GM06990 (cell line): ENCODE measurements at places on chromosomes 3 and 15.

DNA sequence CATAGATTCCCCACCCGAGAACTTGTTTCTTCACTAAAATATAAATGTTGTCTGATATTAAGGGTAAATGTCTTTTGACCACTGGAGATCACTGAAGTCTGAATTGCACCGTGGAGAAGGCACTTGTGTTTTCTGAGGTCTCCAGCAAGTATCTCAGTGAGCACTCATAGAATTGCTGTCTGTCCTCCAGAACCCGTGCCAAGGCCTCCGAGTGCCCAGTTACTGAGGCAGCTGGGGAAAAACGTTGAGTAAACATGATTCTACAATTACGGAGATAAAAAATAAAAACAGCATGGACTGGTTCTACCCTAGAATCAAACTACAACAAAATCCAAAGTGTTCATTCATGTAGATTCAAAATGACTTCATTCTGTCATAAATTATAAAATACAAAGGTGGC is 60.0 kb downstream of the MLH1 start:
- DNase-seq, result no peak

GRCh38 chr3:129004639-129005295 is 3.7 kb downstream of the EFCC1 start:
- DNase-seq, result no peak

DNA sequence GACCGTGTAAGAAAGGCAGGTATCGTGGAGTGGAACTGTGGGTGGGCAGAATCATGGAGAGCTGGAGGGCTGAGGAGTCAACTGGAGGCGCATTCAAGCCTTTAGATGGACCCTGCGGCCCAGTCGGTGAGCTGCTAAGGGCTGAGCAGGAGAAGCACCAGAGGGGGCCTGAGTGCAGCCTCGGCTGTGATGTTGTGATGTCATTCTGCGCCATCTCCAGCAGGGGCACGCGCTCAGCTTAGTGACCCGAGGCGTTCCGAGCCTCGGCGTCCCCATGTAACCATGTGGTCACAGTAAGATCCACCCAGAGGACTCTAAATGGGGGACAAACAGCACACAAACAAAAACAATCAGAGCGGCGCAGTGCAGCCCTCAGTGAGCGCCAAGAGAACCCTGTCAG is 76.8 kb downstream of the VGLL4 start:
- no peak for DNase-seq

GRCh38 chr3:159852821-159853505 is 135.7 kb upstream of the IL12A start:
- no peak for DNase-seq

GRCh38 chr3:111871809-111872623 is 13.0 kb downstream of the PHLDB2 start:
- no peak for DNase-seq

DNA sequence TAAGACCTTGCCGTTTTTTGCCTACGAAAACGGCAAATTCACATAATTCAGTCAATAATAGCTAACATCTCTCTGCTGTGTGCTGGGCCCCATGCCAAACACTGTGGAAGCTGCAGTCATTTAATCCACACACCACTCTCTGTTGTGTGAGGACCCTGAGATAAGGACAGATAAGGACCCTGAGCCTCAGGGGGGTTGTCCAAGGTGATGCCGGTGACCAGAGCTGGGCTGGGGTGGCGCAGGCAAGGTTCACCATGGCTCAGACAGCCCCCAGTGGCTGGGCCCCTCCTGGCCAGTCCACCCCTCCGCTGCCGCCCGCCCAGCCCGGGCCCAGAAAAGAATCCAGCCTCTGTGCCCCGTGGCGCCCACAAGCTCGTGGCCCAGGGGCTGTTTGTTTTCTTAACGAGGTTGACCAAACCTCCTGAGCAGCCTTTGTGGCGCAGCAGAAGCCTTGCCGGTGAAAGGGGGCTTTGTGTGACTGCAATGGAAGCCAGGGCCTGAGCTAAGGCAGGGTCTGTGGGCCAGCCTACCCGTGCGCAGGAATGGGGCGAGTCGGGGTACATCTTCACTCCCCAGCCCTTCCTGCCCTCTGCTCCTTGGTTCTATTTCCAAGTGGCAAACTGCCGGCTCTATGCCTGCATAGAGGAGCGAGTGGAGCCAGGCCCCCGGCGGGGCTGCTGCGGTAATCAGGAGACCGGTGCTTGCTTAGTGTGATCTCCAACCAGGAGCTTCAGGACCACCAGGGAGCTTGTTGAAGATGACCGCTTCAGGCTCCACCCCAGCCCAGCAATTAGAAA is 4.4 kb upstream of the SNX22 start:
- no peak for DNase-seq

DNA sequence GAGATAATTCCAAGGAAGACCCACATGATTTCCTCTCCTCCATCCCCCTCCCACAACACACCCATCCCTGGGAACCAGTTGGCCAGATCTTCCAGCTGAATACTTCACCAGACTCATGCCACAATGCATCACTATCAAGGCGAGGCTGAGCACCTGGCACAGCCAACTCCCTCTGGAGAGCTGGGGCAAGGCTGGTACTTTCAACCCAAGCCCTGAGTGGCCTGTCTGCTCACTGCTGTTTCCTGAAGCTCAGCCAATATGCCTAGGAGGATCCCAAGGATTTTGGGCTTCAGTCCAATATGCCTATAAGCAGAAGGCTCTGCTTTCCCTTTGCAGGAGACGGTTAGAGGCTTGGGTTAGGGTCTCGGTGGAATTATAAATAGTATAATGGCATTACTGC is 90.9 kb upstream of the NEO1 start:
- DNase-seq, result no peak

DNA sequence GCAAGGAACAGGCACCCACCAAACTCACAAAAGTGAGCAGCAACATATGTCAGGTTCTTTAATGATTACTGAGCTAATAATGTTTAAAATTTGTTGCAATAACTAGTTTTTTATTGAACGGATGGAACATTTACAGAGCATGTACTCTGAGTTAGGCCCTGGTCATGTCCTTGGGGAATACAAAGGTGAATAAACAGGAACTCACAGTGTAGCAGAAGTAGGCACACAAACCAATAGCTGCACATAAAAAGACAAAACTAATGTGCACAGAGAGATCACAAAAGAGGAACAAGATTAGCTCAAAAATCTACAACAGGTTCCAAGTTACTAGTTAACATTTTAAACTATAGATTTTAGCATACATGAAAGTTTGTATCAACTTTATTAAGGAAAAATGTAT is 505.3 kb upstream of the PPP2R3A start:
- DNase-seq, result no peak

DNA sequence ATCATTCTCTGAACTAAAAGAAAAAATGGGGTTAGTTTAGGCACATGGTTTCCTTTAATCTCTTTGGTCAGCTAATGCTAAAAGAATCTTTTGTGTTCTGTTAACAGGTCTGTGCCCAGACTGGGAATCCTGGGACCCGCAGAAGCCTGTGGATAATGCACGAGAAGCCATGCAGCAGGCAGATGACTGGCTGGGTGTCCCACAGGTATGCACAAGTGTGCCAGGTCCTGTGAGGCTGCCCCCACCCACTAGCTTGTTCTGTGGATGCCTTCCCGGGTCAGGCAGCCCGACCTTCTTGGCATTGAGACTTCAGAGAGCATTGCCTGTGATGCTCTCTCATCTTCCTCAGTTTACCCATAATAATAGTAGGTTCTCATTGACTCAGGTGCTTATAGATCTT is 70.4 kb downstream of the FLNB start:
- DNase-seq, result no peak

DNA sequence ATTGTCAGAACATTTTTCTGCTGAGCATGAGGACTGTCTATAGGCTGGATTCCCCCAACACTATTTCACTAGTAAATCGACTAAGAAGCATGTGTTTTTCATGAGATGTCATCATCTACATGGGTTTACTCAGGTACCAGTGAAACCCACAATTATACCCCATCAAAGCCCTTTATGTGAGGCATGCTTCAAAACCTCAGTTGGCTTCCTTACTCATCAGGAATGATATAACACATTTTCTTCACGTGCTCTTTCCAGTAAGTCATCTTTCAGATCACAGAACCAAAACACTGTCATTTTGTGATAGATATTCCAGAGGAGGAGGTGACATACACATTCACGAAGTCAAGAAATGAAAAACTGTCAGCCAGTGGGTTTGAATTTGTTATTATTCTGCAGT is 116.5 kb downstream of the ANO10 start:
- DNase-seq, result no peak

GRCh38 chr3:85576697-85577200 is 618.0 kb downstream of the CADM2 start:
- no peak for DNase-seq

GRCh38 chr3:168102735-168103410 is 7.1 kb upstream of the GOLIM4 start:
- DNase-seq, result no peak

DNA sequence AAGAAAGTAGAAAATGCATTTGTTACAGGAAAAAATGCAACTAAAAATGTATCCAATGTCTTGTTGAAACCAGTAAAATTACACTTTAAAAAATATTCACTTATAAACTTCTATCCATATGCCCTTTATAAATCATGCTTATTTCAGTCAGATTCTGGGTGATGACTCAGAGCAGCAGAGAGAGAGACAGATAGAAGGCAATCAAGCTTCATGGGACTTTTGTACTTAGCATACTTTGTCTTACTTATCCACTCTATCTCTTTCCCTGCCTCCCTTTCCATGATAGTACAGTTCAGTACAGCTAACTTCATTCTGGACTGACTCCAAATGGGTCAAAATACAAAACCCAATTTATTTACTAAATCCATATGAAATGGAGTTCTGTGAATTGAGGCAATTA is 1438.2 kb downstream of the ZPLD1 start:
- DNase-seq, result no peak

DNA sequence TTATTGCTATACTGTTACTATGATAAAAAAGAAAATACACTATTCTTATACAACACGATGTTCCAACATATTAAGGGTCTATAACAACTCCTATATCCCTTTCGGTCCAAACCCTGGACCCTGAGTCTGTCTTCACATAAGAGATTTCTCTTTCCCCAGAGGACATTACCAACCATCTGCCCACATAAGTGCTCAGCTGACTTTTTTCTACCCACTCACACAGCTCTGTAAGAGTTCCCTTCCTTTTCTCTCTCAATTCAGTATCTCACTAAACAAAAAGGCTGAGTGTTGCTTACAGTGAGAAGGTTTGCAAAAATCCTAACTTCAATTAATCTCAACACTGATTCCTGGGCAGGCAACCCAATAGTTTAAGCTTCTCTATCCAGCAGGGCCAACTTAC is 30.5 kb downstream of the ITGB5 start:
- no peak for DNase-seq

GRCh38 chr3:129695230-129695629 is 88.8 kb upstream of the PLXND1 start:
- DNase-seq, result no peak

DNA sequence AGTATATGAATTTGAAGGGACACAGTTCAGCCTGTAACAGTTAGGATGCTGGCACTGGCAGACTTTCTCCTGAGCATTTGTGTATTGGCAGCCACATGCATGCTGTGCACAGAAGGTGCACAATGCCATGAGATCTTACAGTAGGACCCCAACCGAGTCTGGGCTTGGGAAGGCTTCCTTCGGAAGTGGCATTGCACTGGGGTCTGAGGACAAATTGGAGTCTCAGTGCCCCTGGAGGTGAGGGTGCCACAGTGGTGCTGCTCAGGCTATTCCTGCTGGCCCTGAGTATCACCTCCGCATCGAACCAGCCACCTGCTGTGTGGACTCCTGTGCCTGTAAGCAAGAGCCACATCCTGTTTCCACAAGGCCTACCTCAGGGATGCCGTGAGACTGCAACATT is 99.5 kb downstream of the DNAJB8 start:
- DNase-seq, result no peak

DNA sequence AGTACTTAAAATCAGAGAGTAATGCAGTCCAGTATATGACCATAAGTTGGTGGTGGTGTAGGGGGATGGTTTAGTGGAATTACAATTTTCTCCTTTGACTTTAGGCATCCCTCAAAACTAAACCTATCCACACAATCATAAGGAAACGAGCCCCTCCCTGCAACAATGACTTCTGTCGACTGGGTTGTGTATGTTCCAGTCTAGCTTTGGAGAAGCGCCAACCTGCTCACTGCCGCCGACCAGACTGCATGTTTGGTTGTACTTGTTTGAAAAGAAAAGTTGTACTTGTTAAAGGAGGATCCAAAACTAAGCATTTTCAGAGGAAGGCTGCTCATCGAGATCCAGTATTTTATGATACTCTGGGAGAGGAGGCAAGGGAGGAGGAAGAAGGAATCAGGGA is 52.8 kb downstream of the MGA start:
- DNase-seq, result no peak
